ENCODE measurements at places on chromosomes 1 and 21.

DNA sequence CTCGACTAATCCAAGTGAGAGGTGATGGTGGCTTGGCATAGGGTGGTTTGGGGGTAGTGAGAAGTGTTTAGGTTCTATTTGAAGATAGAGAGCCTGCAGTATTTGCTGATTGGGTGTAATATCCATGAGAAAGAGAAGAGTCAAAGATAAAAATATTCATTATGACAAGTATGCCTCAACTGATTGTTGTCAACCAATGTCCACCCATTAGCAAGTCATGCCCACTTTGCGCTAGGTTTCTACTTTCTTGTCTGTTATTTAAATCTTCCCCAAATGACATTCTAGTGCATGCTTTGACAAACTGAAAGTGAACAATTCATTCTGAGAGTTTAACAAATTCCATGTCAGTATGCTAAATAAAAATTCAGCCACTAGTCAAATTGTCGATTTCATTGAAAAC, 3.8 kb upstream of the XCL1 start:
- DNase-seq = no peak

DNA sequence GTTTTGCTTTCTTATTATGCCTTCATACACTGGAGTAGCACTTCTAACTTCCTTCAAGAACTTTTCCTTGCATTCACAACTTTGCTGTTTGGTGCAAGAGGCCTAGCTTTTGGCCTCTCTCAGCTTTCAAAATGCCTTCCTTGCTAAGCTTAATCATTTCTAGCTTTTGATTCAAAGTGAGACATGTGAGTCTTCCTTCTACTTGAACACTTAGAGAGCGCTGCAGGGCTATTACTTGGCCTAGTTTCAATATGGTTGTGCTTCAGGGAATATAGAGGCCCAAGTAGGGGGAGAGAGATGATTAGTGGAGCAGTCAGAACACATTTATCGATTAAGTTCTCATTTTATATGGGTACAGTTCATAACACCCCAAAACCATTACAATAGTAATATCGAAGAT, 12.4 kb downstream of the ANGEL2 start:
- DNase-seq = no peak

- no peak for DNase-seq
Measured at GRCh38 chr21:27108701-27109100, 141.8 kb upstream of the ADAMTS5 start.

GRCh38 chr21:27269644-27270043, 302.8 kb upstream of the ADAMTS5 start:
- DNase-seq = peak; percentile 84

GRCh38 chr1:235865565-235866204, 1.0 kb downstream of the LYST start:
- DNase-seq = no peak

DNA sequence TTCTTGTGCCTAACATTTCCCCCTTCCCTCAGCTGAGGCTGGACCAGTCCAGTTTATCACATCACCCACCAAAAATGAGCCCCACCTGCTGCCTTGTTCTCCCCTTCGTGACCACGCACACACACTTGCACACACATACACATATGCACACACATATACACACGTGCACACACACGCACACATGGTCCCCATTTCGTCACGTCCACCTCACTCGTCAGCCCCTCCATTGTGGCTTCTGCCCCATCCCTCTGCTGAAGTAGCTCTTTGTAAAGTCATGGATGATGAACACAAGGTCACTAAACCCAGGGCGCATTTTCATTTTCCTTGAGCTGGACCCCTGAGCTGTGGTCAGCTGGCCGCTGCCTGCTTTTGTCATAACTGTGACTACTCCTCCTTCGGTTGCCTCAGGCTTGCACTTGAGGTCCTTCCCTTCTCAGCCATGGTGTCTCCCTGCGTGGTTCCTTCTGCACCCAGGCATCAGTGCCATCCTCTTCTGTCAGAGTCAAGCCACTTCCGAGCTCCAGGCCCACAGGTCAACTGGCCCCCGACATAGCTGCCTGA, 93.8 kb downstream of the SYT2 start:
- DNase-seq = no peak

DNA sequence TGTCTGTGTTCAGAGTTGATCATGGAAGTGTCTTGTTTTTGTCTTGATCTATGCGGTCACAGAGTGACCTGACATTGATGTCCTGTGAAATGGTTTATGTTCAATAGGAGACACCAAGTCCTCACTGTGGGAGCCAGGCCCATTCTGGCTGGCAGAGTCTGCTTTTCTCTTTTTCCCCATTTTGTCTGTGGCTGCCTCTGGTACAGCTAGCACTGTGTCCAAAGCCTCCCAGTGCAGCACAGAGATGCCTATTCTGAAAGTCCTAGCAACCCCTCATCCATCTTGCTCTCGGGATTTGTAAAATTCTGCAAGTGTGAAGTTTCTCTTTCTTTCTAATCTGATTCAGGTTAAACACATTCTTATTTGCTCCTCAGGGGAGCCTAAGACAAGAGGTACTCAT, 14.3 kb downstream of the TNN start:
- DNase-seq = no peak

- no peak for DNase-seq
Measured at GRCh38 chr21:46152927-46153246, 2.5 kb downstream of the FTCD start.

Measured in foreskin keratinocyte (primary cell).